ENCODE measurements at places on chromosomes 1 and 21.

GRCh38 chr1:70353601-70354331, 756 bp downstream of the ANKRD13C start:
- peak overlapping the region; percentile 94 for H3K27ac ChIP-seq
- no peak for DNase-seq
- H3K36me3 ChIP-seq, result no peaks in the 10 kb centered on the region
- peaks cover 1% of the 10 kb centered on the region for H3K27me3 ChIP-seq
- H3K4me3 ChIP-seq, result peak overlapping the region; percentile 89
- peaks cover 8% of the 10 kb centered on the region for H3K4me1 ChIP-seq

DNA sequence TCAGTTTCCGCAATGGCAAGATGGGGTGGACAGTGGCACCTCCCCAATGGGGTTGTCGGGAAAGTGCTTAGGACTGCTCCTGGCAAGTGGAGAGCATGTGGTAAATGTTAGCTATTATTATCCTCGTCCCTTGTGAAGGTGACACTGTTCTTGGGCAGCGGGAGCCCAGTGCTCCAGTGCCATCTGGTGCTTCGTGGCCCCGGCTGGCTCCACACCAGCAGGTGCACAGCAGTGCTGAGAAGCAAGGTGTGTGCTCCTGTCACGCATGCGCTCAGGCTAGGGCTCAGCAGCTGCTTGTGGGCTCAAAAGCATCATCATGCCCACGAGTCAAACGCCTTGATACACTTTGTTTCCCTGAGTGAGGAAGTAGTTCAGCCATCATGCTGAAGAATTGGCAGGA, 24.9 kb upstream of the KCNC4 start:
- no peak overlapping the region for H3K4me3 ChIP-seq
- peaks cover 6% of the 10 kb centered on the region for H3K27me3 ChIP-seq
- no peak for DNase-seq

GRCh38 chr1:119962296-119962968, 66.1 kb upstream of the ADAM30 start:
- no peaks in the 10 kb centered on the region for H3K27me3 ChIP-seq
- no peaks in the 10 kb centered on the region for H3K36me3 ChIP-seq
- no peak overlapping the region for H3K4me3 ChIP-seq
- H3K4me1 ChIP-seq, result peaks cover 5% of the 10 kb centered on the region
- H3K27ac ChIP-seq, result no peak overlapping the region

DNA sequence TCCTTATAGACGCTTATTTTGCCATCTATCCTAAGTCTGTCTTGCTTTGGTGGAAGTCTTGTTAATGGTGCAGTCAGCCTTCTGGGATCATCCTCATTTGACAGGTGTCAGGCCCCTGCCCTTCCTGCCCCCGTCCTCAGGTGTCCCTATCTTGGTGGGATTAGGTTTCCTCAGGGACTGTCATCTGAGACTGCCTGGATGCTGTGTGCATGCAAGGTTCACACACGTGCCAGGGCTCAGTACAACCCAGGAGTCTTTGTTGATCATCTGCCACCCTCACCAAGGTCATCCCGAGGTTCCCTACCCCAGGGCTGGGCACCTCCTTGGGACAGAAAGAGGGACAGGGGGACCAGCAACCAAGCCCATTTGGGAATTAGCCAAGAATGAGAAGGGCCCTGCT, 18.0 kb downstream of the PADI2 start:
- H3K4me3 ChIP-seq, result no peak overlapping the region
- no peak for DNase-seq
- H3K36me3 ChIP-seq, result no peaks in the 10 kb centered on the region
- peaks cover 2% of the 10 kb centered on the region for H3K27me3 ChIP-seq

- peaks cover 22% of the 10 kb centered on the region for H3K27me3 ChIP-seq
- peaks cover 5% of the 10 kb centered on the region for H3K4me1 ChIP-seq
- peak overlapping the region; percentile 99 for H3K4me3 ChIP-seq
- DNase-seq, result peak; percentile 80
- H3K27ac ChIP-seq, result peak overlapping the region; percentile 100
Measured at GRCh38 chr1:147084273-147085096, 87.8 kb downstream of the PRKAB2 start.

DNA sequence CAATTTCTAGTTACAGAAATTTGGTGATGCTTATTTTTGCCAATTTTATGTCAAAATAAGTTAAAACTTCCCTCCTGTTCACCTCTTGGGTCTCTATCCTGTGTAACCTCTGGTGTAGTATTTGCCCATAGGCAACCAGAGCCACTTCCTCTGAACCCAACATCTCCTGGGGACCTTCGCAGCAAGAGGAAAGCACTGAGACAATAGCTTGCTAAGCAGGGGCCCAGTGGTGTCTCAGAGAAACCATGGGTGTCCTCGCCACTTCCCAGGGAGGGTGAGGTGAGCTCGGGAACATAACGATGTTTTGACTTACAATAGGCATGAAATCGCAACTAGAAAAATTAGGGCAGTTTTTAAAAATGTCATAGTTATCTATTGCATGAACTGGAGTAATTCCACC, 56.4 kb upstream of the SCCPDH start:
- H3K27me3 ChIP-seq, result no peaks in the 10 kb centered on the region
- H3K27ac ChIP-seq, result no peak overlapping the region
- no peak for DNase-seq
- peaks cover 1% of the 10 kb centered on the region for H3K36me3 ChIP-seq
- no peak overlapping the region for H3K4me3 ChIP-seq

GRCh38 chr1:210374600-210374953, 45.9 kb downstream of the HHAT start:
- H3K27me3 ChIP-seq, result no peaks in the 10 kb centered on the region
- H3K36me3 ChIP-seq, result no peaks in the 10 kb centered on the region
- peak overlapping the region; percentile 36 for H3K27ac ChIP-seq
- H3K4me3 ChIP-seq, result no peak overlapping the region
- peaks cover 2% of the 10 kb centered on the region for H3K4me1 ChIP-seq

DNA sequence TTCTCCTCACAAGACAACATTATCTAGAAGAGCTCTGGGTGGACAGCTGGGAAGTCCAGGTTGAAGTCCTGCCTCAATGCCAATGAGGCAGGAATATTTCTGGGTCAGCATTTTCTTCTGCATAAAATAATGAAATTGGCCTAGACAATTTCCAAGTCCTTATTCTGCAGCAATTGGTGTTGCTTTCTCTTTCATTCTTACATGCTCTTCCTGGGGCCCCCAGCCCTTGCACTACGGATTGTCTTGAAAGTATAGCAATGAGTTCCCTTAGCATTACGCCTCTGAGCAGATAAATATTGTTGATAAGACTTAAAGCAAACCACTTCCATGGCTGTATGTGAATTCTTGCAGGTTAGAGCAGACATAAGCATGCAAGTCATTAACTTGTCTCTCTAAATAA, 188.5 kb downstream of the TGFBR3 start:
- DNase-seq, result no peak
- H3K27ac ChIP-seq, result no peak overlapping the region
- no peaks in the 10 kb centered on the region for H3K36me3 ChIP-seq
- no peaks in the 10 kb centered on the region for H3K4me1 ChIP-seq

GRCh38 chr1:41806472-41807155, 112.1 kb downstream of the HIVEP3 start:
- no peaks in the 10 kb centered on the region for H3K36me3 ChIP-seq
- H3K27ac ChIP-seq, result no peak overlapping the region
- DNase-seq, result no peak
- no peak overlapping the region for H3K4me3 ChIP-seq
- peaks cover 5% of the 10 kb centered on the region for H3K27me3 ChIP-seq

DNA sequence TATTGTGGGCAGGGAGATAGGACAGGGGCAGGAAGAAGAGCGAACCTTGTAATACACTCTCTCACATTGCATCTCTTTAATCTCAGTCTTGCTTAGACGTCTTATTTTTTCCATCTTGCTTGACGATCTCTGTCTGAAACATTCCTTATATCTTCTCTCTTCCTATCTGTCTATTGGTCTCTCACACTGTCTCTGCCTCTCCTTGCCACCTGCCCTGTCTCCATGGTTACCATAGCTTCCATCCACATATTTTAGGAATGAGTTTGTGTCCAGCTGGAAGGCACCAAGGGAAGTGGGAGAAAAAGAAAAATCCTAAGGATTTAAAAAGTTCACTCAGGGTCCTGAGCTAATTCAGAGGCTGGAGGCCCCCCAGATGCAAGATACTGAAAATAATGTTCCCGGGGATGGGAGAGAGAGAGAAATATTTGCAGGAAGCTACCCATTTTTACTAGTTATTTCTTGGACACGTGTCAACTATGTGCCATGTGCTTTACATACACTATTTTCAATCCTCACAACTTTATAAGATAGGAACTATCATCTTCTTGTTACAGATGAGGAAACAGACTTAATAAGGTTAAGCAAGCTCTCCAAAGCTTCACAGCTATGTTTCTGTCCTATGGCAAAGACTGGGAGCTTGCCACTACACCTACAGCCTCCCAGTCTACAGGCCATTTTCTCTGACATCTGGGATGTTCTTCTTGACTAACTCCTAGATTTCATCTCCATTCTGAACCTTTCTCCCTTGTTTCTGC, 933 bp downstream of the ANKRD34A start:
- no peaks in the 10 kb centered on the region for H3K36me3 ChIP-seq
- DNase-seq, result no peak
- peak overlapping the region; percentile 88 for H3K27ac ChIP-seq
- peaks cover 21% of the 10 kb centered on the region for H3K4me1 ChIP-seq
- peak overlapping the region; percentile 92 for H3K4me3 ChIP-seq

- H3K27me3 ChIP-seq, result no peaks in the 10 kb centered on the region
- peaks cover 2% of the 10 kb centered on the region for H3K4me1 ChIP-seq
- no peak overlapping the region for H3K27ac ChIP-seq
- H3K36me3 ChIP-seq, result no peaks in the 10 kb centered on the region
Measured at GRCh38 chr1:227167276-227168101, 150.8 kb downstream of the CDC42BPA start.

- no peak overlapping the region for H3K4me3 ChIP-seq
- peaks cover 7% of the 10 kb centered on the region for H3K36me3 ChIP-seq
- H3K4me1 ChIP-seq, result no peaks in the 10 kb centered on the region
- no peak overlapping the region for H3K27ac ChIP-seq
- DNase-seq, result no peak
- peaks cover 8% of the 10 kb centered on the region for H3K27me3 ChIP-seq
Measured at GRCh38 chr1:18614069-18614735, 16.4 kb upstream of the PAX7 start.

GRCh38 chr1:10841118-10841517, 44.7 kb upstream of the CASZ1 start:
- no peak for DNase-seq
- peaks cover 8% of the 10 kb centered on the region for H3K36me3 ChIP-seq
- no peak overlapping the region for H3K27ac ChIP-seq
- H3K4me1 ChIP-seq, result peaks cover 20% of the 10 kb centered on the region
- H3K4me3 ChIP-seq, result no peak overlapping the region

GRCh38 chr1:63148825-63149645, 173.3 kb upstream of the FOXD3 start:
- no peaks in the 10 kb centered on the region for H3K36me3 ChIP-seq
- peak; percentile 49 for DNase-seq
- no peak overlapping the region for H3K4me3 ChIP-seq
- H3K27ac ChIP-seq, result no peak overlapping the region
- no peaks in the 10 kb centered on the region for H3K27me3 ChIP-seq

- H3K4me3 ChIP-seq, result no peak overlapping the region
- H3K36me3 ChIP-seq, result peaks cover 50% of the 10 kb centered on the region
- no peak overlapping the region for H3K27ac ChIP-seq
- H3K4me1 ChIP-seq, result peaks cover 5% of the 10 kb centered on the region
- H3K27me3 ChIP-seq, result peaks cover 4% of the 10 kb centered on the region
- DNase-seq, result no peak
Measured at GRCh38 chr1:116741836-116742565, 12.2 kb upstream of the CD2 start.

- H3K4me1 ChIP-seq, result peaks cover 41% of the 10 kb centered on the region
- peaks cover 11% of the 10 kb centered on the region for H3K27me3 ChIP-seq
- H3K27ac ChIP-seq, result no peak overlapping the region
- no peak overlapping the region for H3K4me3 ChIP-seq
- no peak for DNase-seq
- H3K36me3 ChIP-seq, result no peaks in the 10 kb centered on the region
Measured at GRCh38 chr1:226690460-226690982, 48.6 kb downstream of the ITPKB start.

DNA sequence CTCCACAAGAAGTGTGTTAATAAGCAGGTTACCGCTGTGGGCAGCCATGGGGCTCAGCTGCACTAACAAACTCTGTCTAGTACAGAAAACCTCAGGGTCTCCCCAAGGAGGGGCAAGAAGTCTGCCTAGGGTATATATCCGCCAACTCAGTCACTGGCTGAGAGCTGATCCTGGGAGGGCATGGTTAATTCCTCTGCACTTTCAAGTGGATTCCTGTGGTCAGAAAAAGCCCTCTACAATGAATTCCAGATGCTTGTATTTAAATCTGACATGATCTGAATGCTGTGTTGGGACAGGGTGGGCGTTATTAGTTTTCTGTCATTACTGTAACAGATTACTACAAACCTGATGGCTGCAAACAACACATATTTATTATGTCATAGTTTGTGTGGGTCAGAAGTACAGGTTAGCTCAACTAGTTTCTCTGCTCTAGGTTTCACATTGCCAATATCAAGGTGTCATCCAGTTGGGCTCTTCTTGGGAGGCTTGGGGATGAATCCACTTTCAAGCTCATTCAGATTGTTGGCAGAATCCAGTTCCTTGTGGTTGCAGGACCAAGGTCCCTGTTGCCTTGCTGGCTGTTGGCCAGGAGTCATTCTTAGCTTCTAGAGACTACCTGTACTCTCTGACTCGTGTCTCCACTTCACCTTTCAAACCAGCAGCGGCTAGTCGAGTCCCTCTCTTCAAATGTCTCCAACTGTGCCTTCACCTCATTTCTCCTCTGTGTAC, 8.0 kb upstream of the SELE start:
- H3K36me3 ChIP-seq, result no peaks in the 10 kb centered on the region
- no peak for DNase-seq
- no peaks in the 10 kb centered on the region for H3K27me3 ChIP-seq
- no peaks in the 10 kb centered on the region for H3K4me1 ChIP-seq

DNA sequence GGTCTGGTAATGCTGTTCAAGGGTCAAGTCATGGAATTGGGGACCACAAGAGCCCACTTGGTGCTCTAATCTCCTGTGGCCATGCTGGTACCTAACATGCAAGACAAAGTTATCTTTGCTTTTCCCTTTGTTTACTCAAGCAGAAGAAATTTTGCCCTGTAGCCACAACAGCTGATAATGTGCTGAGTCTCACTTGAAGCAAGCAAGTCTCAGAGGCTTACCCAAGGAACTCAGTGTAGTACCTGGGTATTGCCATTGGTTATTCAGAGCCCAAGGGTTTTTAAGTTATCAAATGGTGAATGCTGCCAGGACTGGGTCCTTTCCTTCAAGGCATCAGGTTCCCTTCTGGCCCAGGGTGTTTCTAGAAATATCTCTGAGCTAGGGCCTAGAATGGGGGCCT, 198.9 kb upstream of the RNPC3 start:
- H3K27me3 ChIP-seq, result peaks cover 1% of the 10 kb centered on the region
- H3K4me1 ChIP-seq, result no peaks in the 10 kb centered on the region
- no peak for DNase-seq
- no peaks in the 10 kb centered on the region for H3K36me3 ChIP-seq

GRCh38 chr1:2229037-2229864, 1.1 kb downstream of the SKI start:
- peak overlapping the region; percentile 91 for H3K27ac ChIP-seq
- peak overlapping the region; percentile 99 for H3K4me3 ChIP-seq
- H3K27me3 ChIP-seq, result peaks cover 34% of the 10 kb centered on the region
- H3K36me3 ChIP-seq, result no peaks in the 10 kb centered on the region
- peaks cover 18% of the 10 kb centered on the region for H3K4me1 ChIP-seq

GRCh38 chr1:202283379-202283844, 58.3 kb downstream of the UBE2T start:
- no peak overlapping the region for H3K27ac ChIP-seq
- DNase-seq, result no peak
- H3K36me3 ChIP-seq, result no peaks in the 10 kb centered on the region
- H3K4me3 ChIP-seq, result no peak overlapping the region

GRCh38 chr1:100152271-100152670, 19.3 kb downstream of the TRMT13 start:
- no peaks in the 10 kb centered on the region for H3K4me1 ChIP-seq
- H3K27ac ChIP-seq, result no peak overlapping the region
- DNase-seq, result no peak
- no peaks in the 10 kb centered on the region for H3K27me3 ChIP-seq

GRCh38 chr1:154405747-154406571, 816 bp downstream of the IL6R start:
- peak overlapping the region; percentile 81 for H3K4me3 ChIP-seq
- no peak overlapping the region for H3K27ac ChIP-seq
- H3K4me1 ChIP-seq, result no peaks in the 10 kb centered on the region
- H3K36me3 ChIP-seq, result no peaks in the 10 kb centered on the region
